ENCODE measurements at places on chromosomes 1 and 21.
A peak's percentile ranks its signal among the peaks of the same experiment; 100 is the strongest.

DNA sequence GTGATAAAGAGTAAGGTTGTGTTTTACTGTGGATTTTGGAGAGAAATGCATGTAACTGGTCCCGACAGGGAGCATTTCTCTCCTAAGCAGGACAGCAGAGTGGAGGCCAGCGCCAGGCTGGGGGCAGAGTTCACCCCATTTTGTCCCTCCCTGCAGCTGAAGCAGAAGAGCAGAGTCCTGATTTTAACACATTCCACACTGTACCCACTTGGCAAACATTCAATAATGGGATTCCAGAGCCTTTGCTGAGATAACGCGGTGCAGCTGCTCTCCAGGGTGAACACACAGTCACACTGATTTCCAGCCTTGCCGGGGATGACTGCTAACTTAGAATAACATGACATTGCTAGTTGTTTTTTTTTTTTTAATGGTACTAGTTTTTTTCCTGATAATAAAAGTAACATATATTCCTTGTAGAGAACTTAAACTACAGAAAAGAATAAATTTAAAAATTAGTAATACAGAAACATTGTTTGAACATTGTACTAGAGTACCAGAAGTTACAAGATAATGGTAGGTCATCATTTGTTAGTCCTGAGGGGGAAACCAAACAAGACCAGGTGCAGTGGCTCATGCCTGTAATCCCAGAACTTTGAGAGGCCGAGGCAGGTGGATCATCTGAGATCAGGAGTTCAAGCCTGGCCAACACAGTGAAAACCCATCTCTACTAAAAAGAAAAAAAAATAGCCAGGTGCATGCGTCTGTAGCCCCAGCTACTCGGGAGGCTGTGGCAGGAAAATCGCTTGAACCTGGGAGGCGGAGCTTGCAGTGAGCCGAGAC is 77.2 kb downstream of the SCCPDH start:
- peak; percentile 12 for DNase-seq

DNA sequence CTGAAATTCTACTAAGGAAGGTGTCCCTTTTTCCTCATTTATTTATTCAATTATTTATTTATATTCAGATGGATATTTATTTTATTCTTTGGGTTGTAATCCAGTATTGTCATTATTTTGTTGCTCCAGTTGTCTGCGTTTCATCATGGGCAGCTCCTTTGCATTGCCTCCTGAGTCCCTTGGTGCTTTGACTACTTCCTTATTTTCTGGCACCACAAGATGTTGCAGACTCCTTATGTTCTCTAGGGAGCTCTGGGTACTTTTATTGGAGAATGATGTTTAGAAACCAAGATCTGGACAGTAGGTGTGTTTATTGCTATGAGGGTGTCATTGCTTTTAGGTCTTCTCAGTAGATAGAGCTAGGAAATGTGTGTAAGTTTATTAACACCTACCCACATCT is 59.9 kb upstream of the ERRFI1 start:
- no peak for DNase-seq

DNA sequence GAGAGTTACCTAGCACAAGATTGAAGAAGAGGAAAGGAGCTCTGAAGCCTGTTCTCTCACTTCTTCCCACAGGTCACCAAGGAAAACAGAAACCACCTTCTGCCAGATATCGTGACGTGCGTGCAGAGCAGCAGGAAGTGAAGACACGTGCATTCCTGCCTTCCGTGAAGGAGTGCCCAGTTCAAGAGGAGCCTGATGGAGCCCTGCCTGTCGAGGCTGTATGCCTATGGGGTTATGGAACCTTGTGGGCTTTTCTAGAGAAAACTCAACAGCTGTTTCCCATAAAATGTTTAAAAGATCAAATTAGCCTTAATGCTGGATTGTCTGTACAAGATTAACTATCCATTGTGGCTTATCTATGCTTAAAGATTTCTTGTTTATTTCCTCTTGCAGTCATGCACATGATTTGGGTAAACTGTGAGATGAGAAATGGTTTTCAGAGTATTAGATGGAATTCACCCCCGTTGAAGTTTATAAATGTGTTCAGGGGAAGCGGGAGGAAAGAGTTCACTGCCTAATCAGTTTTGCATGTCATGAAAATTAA is 27.8 kb downstream of the NTPCR start:
- DNase-seq, result peak; percentile 16

DNA sequence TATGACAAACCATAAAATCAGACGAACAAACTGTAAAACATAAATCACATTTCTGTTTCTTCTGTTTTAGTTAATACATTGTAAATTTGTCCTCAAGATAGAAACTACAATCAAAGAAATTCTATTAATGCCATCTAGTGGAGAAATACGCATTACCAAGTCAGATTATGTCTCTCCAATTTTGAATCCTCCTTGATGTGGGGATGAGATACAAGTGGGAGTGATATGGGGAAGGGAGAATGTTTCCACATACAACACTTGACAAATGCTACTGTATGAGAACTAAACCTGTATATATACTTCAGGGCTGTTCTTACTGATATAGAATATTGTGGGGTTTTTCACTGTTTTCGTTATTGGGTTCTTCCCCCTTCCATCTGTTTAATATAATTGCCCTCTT is 2.6 kb downstream of the HFM1 start:
- DNase-seq, result peak; percentile 18

GRCh38 chr1:175717610-175718540 is 25.5 kb downstream of the TNR start:
- DNase-seq, result no peak

- DNase-seq, result peak; percentile 2
These were observed 409.2 kb upstream of the PLXNA2 start for GRCh38 chr1:208653426-208653825.

DNA sequence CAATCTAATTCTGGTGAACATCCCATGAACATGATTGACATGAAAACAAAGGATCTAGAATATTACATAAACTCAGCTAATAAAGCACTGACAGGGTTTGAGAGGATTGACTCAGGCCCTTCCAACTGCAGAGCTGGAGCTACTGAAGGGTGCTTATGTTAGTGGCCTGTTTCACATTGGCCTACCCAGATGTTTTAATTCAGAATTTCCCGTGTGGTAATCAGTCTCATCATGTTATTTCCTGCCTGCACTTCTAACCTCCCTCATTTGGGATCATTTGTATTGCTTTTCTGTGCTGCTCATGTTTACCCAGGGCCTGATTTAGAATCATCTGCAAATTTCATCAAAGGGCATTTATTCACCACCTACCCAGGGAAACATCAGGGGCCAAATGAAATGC is 270.3 kb downstream of the PLPP3 start:
- DNase-seq, result no peak

GRCh38 chr1:3777647-3778589 is 5.4 kb downstream of the SMIM1 start:
- no peak for DNase-seq

- no peak for DNase-seq
These were observed 1.9 kb upstream of the MGST3 start for GRCh38 chr1:165629151-165629550.

- no peak for DNase-seq
These were observed 149.4 kb upstream of the ZC3H12A start for GRCh38 chr1:37325010-37325409.

- no peak for DNase-seq
These were observed 138.8 kb upstream of the CTTNBP2NL start for GRCh38 chr1:112257043-112257835.

- no peak for DNase-seq
These were observed 69.6 kb upstream of the KCTD3 start for GRCh38 chr1:215497528-215497927.

DNA sequence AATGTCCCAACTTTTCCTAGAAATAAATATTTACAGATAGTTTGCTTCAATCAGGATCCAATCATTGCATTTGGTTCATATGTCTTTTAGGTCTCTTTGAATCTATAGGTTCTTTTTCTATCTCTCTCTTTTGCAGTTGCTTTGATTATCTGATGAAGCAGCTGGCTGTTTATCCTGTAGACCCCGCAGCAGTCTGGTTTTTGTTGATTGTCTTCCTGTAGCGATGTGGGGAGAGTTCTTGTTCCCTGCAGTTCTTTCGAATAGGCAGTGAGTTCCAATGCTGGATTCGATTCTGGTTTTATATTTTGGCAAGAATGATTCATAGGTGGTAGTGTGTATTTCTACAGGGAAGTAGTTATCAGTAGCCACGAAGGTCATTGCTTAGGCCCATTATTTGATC is 7.4 kb upstream of the MIXL1 start:
- DNase-seq, result no peak

DNA sequence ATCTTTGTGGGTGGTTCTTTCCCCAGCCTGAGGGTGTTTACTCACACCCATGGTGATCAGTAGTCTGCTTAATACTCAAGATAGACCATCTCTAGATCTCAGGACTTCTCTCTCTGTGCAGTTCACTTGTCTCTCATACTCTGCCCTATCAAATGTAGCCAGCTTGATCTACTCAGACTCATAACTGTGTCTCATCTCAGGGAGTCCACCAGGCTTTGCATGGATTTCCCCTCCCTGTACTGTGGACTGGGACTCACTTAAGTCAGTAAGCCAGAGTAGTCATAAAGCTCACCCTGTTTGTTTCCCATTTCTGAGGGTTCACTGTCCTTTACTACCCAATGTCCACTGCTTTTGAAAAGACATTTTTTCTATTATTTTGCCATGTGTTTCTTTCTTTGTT is 41.8 kb downstream of the LYPLAL1 start:
- DNase-seq, result no peak

DNA sequence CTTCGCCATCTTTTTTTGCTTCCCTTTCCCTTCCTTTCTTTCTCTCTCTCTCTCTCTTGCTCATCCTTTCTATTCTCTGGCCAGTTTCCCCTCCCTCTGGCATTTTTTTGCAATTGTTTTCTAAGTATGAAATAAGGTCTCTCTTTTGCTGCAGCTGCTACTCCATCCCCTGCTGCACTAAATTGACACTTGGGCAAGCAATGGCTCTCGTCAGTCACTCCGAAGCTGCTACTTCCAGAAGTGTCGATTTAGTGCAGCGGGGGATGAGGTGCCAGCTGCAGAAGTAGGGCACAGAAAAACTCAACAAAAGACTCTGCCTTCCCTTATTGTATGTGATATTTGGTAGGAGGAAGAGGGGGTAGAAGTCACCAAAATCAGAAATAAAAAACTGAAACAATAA is 642.3 kb downstream of the RWDD3 start:
- DNase-seq, result no peak

GRCh38 chr1:96515430-96515829 is 206.2 kb upstream of the PTBP2 start:
- DNase-seq, result no peak

DNA sequence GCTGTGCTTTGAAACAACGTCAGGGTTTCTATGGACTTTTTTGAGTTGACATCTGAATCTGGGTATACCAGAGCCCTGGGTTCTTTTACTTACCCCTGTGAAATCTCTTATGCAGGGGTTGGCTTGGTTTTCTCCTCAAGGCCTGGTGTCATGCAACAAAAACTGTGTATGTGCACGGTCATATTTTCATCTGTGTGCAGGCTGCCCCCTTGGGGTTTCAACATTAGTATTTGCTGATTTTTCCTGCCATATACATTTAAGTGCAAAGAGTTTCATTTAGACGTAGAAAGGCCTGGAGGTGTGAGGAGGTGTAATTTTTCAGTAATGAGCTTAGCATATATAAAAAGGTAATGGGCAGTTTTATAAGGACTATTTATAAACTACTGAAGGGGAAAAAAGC is 22.0 kb upstream of the ZBTB18 start:
- no peak for DNase-seq

- DNase-seq, result no peak
These were observed 10.2 kb downstream of the SRSF4 start for GRCh38 chr1:29171521-29171920.

DNA sequence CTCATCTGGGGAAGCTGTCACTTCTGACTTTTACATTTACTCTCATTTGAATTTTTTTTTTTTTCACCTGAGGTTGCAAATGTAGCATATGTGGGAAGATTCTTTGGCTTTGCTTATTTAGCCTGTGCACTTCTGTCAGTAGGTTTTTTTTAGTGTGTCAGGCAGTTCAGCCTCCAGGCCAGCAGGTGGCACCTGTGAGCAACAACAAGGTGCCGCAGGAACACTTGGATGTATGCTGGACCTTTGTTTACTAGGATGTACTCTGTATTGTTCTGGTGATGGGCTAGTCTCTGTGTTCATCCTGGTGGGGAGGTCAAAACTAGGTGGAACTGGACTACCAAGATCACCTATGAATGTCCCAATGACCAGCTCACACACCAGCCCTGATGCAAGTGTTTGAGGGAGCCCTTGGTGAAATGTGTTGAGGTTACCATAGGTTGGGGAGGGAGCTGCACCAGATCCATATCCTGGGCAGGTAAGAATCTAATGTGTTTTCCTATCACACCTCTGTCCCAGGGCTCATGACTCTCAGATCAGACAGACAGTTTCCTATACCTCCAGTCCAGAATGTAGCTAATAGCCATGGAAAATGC is 618.2 kb downstream of the BRINP3 start:
- DNase-seq, result no peak

DNA sequence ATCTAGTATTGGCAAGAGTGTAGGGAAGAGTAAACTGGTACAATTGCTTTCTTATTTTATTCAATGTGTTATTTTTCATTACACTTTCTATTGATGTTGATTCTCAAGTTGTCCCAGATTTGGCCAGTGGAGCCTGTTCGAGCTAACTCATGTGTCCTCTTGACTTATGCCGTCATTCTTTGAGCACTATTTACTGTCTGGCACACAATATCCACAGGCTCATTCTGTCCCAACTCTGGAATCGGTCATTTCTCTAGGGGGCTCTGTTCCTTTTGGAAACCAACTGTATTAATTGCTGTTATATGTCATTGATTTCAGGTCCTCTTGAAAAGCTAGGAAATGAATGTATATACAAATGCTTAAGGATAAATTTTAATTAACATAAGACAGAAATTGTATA is 22.4 kb upstream of the SFPQ start:
- no peak for DNase-seq

DNA sequence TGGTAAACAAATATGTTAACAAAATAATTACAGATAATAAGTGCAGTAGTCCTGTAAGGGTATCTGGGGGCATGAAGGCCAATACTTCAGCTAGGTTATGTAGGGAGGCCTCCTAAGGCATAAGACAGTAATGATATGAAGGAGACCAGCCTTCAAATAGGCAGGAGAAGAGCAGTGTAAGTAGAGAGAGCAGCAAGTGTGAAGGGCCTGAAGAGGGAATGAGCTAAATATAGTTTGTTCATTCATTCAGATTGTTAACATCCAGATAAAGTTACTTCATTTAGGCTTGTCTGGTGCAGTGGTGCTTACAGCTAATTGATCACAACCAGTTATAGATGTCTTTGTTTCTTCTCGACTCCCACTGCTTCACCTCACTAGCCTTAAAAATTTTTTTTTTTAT is 71.1 kb downstream of the EPB41 start:
- no peak for DNase-seq

GRCh38 chr1:22529901-22530621 is 33.2 kb upstream of the EPHA8 start:
- DNase-seq, result peak; percentile 27

GRCh38 chr1:205037539-205037938 is 5.5 kb upstream of the CNTN2 start:
- DNase-seq, result no peak

GRCh38 chr1:213094446-213094845 is 43.4 kb downstream of the RPS6KC1 start:
- no peak for DNase-seq

GRCh38 chr1:22831729-22832413 is 121.2 kb downstream of the EPHB2 start:
- peak; percentile 79 for DNase-seq

GRCh38 chr1:108179018-108179417 is 21.1 kb downstream of the SLC25A24 start:
- DNase-seq, result no peak

- DNase-seq, result no peak
These were observed 1.1 kb downstream of the CTPS1 start for GRCh38 chr1:40980453-40981121.

GRCh38 chr1:19079541-19080472 is 123.3 kb upstream of the IFFO2 start:
- peak; percentile 13 for DNase-seq
